Astrocyte of the cerebellum (primary cell): ENCODE measurements at places on chromosomes 6 and 20.

GRCh38 chr6:53391170-53391569, 42.4 kb upstream of the ELOVL5 start:
- DNase-seq, result no peak

- no peak for DNase-seq
Measured at GRCh38 chr20:37293301-37293943, 4.0 kb downstream of the MANBAL start.

GRCh38 chr6:56689663-56690062, 47.0 kb upstream of the DST start:
- DNase-seq, result no peak

DNA sequence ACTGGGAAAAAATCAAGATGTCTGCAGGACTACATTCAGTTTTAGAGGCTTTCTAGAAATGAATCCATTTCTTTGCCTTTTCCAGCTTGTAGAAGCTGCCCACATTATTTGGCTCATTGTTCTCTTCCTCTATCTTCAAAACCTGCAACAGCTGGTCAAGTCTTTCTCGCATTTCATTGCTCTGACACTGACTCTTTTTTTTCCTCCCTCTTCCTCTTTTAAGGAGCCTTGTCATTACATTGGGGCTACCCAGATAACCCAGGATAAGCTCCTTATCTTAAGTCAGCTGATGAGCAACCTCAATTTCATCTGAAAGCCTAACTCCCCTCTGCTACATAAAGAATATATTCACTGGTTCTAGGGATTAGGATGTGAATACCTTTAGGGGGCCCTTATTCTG, 53.2 kb upstream of the CEP162 start:
- no peak for DNase-seq

- DNase-seq, result no peak
Measured at GRCh38 chr6:47075168-47075567, 33.0 kb upstream of the ADGRF1 start.

GRCh38 chr6:55772730-55773129, 102.7 kb downstream of the BMP5 start:
- DNase-seq, result no peak

GRCh38 chr20:717832-718231, 42.2 kb upstream of the SCRT2 start:
- no peak for DNase-seq

DNA sequence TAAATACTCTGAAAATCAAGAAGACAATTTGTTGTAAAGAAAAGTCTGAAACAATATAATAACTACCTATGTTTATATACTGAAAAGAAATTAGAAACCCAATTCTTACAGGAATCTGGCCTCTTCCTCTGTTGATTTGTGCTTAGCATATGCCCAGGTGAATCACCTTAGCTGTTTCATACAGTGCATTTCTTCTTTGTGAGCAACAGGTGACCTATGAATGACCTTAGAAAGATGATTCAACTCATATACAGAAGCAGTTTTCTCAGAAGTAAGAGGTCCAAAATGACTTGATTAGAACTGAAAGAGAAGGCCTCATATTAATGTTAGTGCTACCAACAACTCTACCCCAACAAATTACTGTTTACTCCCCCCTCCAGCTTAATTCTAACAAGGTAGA, 419.5 kb upstream of the ID4 start:
- no peak for DNase-seq

GRCh38 chr6:168815229-168815628, 374.2 kb downstream of the SMOC2 start:
- no peak for DNase-seq

DNA sequence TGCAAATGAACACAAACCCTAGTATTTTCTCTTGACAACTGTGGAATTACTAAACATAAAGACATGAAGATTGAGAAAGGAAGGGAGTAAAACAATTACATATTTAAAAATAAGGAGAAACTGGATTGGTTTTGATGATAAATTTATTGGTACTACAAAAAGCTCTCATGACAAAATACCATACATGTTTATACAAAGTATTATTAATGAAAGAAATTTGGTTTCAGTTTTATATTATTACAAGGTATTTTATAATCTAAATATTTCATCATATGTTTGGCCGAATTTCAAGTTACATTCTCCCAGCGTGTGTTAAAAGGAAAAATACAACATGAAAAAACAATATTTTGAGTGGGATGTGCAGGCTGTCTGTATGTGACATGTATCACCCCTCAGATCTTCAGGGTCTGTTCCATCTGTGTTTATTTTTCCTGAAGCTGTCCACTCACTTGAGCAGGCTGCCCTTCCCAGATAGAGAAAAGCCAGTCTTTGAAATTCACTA, 568.4 kb downstream of the NKAIN2 start:
- no peak for DNase-seq

GRCh38 chr6:22954749-22955385, 385.5 kb downstream of the HDGFL1 start:
- DNase-seq, result no peak

GRCh38 chr20:50977066-50978021, 18.7 kb downstream of the MOCS3 start:
- no peak for DNase-seq

- DNase-seq, result no peak
Measured at GRCh38 chr20:2688041-2688591, 4.5 kb upstream of the EBF4 start.

DNA sequence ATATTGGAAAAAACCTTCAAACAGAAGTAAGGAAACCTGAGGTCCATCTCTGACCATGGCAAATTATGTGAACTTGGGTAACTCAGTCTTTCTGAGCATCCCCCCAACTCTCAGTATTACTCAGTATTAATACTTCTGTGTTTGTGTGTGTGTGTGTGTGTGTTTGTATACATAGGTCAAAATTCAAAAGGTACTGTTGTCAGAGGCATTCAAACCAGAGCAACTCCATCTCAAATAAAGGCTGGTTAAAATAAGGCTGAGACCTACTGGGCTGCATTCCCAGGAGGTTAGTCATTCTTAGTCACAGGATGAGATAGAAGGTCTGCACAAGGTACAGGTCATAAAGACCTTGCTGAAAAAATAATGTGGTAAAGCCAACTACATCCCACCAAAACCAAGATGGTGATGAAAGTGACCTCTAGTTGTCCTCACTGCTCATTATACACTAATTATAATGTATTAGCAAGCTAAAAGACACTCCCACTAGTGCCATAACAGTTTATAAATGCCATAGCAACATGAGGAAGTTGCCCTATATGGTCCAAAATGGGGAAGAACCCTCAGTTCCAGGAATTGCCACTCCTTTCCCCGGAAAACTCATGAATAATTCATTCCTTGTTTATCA, 33.3 kb upstream of the SLC22A16 start:
- DNase-seq, result peak; percentile 75
